ENCODE measurements at places on chromosomes 6 and 20.

GRCh38 chr6:28489366-28490204 is 26.0 kb downstream of the GPX6 start:
- peak; percentile 67 for DNase-seq

DNA sequence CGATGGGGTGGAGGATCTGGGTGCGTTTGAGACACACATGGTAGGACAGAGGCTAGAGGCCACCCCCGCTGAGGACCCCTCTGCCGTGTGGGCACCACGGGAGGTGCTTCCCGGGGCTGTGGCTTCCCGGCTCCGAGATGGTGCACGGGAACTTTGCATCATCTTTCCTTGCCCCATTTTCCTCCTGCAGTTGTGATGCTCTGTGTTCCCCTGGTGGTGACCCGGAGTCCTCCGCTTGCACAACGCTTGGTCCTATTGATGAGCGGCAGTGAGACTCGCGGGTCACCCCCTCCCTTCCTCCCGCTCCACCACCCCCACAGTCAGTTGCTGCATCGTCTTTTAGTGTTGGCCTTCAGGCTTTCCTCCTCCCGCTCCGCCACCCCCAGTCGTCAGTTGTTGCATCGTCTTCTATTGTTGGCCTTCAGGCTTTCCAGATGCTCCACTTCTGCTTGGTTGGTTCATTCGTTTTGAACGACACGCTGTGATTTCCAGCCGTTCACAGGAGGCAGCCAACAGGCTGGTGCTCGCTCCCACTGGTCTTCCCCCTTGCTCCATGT is 37.3 kb downstream of the PYGB start:
- DNase-seq = no peak

- DNase-seq = no peak
Observed at GRCh38 chr20:2133318-2134183, 31.9 kb downstream of the STK35 start.

DNA sequence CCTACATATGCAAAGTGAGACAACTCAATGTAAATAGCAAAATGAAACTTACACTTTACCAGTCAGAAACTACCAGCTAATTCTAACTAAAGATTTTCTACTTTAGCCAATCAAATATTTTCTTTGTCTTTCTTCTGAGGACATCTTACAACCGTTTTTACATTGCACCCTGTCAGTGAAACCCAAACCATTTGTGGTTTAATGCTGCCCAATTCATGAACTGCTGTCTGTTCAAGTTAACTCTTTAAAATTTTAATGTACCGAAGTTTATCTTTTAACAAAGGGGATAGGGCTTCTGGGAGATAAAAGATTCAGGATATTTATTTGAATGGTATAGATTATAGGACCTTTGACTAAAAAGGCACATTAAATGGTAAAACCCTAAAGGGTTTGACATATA is 121.3 kb upstream of the HDDC2 start:
- DNase-seq = no peak

GRCh38 chr20:57934007-57934805 is 224.4 kb upstream of the PMEPA1 start:
- DNase-seq = no peak

GRCh38 chr6:149681209-149681608 is 32.7 kb upstream of the KATNA1 start:
- DNase-seq = no peak

- DNase-seq = no peak
Observed at GRCh38 chr20:20979934-20980333, 126.2 kb downstream of the LINC00237 start.

DNA sequence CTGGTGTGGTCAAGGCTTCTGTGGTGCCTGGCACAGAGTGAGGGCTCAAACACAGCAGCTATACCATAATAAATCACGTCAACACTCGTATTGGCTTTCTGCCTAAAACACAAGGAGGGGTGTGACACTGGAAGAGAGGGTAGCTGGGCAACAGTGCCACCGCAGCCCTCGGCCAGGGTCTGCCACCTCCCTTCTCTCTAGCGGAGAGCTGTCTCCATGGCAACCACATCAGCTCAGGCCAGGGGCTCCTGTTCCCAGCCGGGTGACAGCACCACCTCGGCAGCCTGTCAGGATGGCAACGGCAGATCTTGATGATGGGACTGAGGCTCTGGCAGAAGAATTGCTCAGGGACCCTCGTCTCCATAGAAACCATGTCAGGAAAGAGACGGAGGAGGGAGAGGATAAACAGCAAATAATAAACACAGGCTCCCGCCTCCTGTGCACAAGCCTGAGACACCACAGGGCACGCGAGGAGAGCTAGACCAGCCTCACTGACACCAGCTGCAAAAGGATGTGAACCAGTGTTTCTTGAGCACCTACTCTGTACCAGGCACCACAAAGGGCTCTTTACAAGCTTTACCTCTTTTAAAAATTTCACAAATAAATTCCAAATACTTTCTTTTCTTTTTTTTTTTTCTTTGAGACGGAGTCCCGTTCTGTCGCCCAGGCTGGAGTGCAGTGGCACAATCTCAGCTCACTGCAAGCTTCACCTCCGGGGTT is 50.4 kb upstream of the TLDC2 start:
- DNase-seq = no peak

DNA sequence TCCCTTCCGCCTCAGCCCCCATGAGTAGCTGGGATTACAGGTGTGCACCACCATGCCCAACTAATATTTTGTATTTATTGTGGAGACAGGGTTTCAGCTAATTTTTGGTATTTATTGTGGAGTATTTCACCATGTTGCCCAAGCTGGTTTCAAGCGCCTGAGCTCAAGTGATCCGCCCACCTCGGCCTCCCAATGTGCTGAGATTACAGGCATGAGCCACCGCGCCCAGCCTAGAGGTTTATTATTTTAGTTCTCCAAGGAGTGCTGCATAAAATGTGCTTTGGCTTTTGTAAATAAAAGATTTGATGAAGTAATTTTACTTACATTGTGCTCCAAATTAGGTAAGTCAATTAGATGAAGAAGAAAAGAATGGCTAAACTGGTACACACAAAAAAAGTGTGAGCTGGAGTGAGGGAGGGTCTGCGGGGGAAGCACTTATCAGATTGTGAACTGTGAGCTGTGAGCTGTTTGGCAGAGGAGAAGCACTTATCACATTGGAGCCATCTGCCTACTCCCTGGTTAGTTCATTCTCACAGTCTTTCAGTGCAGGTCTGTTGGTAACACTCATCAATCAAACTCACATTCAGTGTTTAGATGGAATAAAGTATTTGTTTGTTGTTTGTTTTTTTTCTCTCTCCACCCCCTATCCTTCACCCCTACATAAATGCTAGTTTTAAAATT is 398.0 kb downstream of the EPHA7 start:
- DNase-seq = no peak

- DNase-seq = no peak
Observed at GRCh38 chr6:107666084-107666980, 157.8 kb downstream of the SCML4 start.
